ENCODE measurements at places on chromosomes 12 and 14.

DNA sequence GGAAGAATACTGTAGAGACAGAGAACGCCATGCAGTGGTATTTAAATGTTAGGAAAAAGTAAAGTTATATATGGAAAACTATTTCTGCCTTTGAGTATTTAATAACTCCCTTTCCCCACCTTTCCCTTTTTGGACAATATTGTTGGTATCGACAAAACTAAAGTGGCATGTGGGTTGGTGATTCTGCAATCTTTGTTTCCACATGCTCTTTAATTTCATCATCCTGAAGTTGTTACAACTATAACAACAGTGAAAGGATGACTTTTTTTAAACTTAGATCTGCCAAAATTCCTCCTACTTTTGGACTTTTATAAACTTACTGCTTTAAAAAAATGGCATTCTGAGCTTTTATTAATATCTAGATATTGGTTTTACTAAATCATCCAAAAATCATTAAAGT is 25.3 kb downstream of the TTC8 start:
- H3K27me3 ChIP-seq, result no peaks in the 10 kb centered on the region
- DNase-seq, result no peak
- no peaks in the 10 kb centered on the region for H3K4me1 ChIP-seq
- no peak overlapping the region for H3K4me3 ChIP-seq
- no peaks in the 10 kb centered on the region for H3K36me3 ChIP-seq
- no peak overlapping the region for H3K27ac ChIP-seq

DNA sequence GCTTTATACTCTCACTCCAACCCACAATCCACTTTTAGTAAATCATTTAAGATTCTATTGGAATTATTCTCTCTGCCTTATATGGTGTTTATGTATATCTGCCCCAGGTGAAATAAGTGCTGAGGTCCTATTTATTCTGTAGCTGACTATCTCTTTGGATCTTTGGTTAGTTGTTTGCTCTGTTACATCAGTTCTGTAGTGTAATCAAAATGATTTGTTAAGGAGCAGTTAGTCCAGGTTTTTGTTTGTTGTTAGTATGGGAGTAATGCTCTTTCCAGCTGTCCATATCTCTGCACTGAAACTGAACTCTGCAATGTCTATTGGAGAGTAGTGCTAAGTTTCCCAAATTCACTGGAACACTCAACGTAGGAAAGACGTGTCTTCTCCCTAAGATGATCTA is 615.8 kb downstream of the SNAPC1 start:
- H3K36me3 ChIP-seq, result no peaks in the 10 kb centered on the region
- H3K27me3 ChIP-seq, result no peaks in the 10 kb centered on the region
- H3K27ac ChIP-seq, result no peak overlapping the region

- peaks cover 12% of the 10 kb centered on the region for H3K4me1 ChIP-seq
- no peaks in the 10 kb centered on the region for H3K36me3 ChIP-seq
Measured at GRCh38 chr14:101472518-101472849, 88.8 kb upstream of the DIO3 start.

- H3K27me3 ChIP-seq, result no peaks in the 10 kb centered on the region
- no peaks in the 10 kb centered on the region for H3K36me3 ChIP-seq
- H3K4me1 ChIP-seq, result no peaks in the 10 kb centered on the region
Measured at GRCh38 chr12:50677858-50678257, 86.0 kb upstream of the ATF1 start.

DNA sequence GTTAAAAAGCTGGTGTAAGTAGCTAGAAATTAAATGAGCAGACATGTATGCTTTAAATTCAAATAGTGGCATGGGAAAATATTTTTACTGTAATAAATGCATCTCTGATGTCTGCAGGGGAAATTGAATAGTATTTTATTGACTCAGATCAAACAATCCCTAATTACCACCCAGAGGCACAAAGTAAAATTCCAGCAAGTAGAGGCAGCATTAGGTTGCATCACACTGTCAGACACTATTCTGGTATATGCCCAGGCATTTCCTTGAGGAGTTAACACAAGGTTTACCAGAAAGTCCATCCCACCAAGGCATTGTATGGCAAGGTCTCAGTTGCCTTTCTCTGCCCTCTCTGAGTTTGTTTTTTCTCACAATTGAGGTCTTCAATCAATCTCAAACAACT is 201.6 kb upstream of the KITLG start:
- no peak overlapping the region for H3K4me3 ChIP-seq
- no peaks in the 10 kb centered on the region for H3K36me3 ChIP-seq
- no peaks in the 10 kb centered on the region for H3K4me1 ChIP-seq
- H3K27me3 ChIP-seq, result no peaks in the 10 kb centered on the region
- no peak overlapping the region for H3K27ac ChIP-seq

DNA sequence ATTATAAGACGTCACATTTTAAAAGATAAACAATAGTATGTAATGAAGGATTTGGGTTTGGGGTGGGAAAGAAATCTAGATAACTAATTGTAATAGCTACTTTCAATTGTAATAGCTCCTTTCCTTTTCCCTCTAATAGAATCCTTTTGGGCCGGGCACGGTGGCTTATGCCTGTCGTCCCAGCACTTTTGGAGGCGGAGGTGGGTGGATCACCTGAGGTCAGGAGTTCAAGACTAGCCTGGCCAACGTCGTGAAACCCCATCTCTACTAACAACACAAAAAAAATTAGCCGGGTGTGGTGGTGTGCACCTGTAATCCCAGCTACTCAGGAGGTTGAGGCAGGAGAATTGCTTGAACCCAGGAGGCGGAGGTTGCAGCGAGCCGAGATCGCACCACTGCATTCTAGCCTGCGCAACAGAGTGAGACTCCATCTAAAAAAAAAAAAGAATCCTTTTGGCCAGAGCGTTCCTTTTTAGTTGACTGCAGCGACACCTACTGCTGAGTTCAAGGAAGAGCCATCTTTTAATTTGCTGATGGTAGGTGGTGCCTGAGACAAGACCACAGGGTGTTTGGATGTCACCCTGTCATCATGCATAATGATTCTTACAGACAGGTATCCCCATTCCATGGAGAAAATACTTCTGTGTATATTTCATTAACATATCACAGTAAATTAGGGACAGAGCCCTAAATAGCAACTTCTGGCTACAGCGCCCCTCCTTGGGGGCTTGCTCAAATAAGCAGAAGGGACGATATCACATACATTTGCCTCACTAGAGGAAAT is 79.5 kb downstream of the ARMH4 start:
- peak; percentile 65 for DNase-seq
- no peaks in the 10 kb centered on the region for H3K27me3 ChIP-seq
- H3K36me3 ChIP-seq, result no peaks in the 10 kb centered on the region
- no peak overlapping the region for H3K4me3 ChIP-seq
- no peak overlapping the region for H3K27ac ChIP-seq

- H3K27ac ChIP-seq, result no peak overlapping the region
- no peaks in the 10 kb centered on the region for H3K36me3 ChIP-seq
- H3K4me1 ChIP-seq, result peaks cover 2% of the 10 kb centered on the region
- H3K27me3 ChIP-seq, result no peaks in the 10 kb centered on the region
Measured at GRCh38 chr12:125512541-125513298, 447.5 kb downstream of the AACS start.

DNA sequence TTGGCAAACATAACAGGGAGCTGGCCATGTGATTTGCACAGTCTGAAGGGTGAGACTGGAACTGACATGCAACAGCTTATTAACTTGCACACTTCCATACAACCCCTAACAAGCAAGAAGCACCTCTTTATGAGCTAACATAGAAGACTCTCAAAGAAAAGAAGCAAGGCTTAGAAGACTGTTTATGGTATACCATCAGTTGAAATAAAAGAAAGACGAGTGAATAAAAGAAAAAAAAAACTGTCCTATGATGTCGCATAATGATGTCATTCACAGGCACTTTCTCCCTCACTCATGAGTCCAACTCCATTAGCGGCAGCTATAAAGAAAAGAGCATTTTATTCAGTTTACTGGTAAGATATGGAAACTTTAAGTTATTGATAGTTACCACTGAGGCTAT is 3.3 kb upstream of the MDM1 start:
- H3K27ac ChIP-seq, result no peak overlapping the region
- no peaks in the 10 kb centered on the region for H3K4me1 ChIP-seq
- no peaks in the 10 kb centered on the region for H3K36me3 ChIP-seq
- no peak overlapping the region for H3K4me3 ChIP-seq

DNA sequence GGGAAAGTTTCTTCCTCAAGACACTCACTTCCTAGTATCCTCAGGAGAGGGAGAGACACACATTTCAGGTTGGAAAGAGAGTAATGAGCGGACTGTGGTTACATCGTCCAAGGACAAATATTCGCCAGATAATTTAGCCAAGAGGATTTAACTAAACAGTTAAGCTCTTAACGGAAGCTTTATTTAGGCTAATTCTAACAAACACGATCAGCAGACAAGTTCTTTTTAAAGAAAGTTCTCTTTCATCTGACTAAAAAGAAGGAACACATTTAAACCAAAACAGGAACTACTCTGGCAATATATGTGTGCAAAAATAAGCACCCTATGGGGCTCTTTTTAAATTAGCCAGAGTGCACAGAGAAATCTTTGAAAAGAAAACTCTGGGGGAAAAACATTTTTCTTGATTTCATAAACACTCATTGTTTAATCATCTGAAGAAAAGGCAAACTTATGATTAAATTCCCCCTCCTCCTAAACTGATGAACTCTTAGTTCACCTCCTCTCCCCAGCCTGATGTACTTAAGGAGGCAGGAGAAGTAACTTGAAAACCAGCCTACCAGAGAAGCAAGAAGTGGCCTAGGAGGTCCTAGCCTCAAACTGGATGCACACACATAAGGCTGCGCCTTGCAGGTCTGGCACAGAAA is 13.3 kb upstream of the BTG1 start:
- H3K4me1 ChIP-seq, result no peaks in the 10 kb centered on the region
- no peaks in the 10 kb centered on the region for H3K27me3 ChIP-seq
- no peak overlapping the region for H3K27ac ChIP-seq
- no peak overlapping the region for H3K4me3 ChIP-seq
- no peaks in the 10 kb centered on the region for H3K36me3 ChIP-seq
- no peak for DNase-seq

DNA sequence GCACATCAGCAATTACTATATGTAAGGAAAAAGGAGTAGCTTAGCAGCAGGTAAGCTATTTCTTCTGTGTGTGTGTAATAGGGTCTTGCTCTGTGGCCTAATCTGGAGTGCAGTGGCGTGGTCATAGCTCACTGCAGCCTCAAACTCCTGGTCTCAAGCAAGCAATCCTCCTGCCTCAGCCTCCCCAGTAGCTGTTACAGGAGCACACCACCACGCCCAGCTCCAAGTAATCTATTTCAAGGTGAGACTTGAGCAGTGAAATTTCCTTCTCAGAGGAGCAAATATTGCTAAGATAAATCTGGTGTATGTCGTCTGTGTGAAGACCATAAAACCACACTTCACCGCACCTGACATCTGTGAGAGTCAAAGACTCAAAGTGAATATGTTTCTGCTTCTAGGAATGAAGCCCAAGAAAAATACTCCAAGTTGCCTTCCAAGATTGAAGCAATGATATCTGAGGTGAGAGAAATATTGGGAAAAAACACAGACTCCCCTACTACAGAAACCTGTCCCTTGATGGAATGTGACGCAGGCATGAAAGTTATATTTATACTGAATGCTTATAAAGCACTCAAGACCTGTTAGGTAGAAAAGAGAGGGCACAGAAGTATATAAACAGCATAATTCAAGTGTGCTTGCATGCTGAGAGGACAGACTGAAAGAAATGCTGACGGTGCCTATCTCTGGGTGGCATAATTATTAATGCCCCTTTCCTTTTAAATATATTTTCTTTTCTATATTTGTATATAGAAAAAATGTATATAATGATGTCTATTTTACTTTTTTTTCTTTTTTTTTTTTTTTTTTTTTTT is 2.5 kb upstream of the SELPLG start:
- no peaks in the 10 kb centered on the region for H3K36me3 ChIP-seq
- H3K4me3 ChIP-seq, result no peak overlapping the region
- no peak overlapping the region for H3K27ac ChIP-seq
- no peak for DNase-seq
- H3K27me3 ChIP-seq, result no peaks in the 10 kb centered on the region

DNA sequence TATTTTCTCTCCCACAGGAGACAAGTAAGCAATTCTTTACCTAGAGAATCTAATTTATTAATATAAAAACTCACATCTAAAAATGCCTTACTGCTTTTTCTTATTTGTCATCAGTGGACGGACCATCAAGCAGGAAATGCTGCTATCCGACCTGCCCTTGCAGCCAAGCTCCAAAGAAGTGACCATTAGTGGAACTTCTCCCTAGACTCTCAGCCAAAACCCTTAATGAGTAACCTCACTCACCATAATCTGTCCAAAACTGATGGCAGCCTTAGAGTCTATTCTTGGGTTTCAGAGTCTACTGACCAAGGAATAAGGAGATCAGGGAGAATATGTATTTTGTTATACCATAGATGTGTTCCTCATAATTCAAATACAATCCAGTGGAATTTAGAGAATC is 60.9 kb upstream of the CFL2 start:
- no peak for DNase-seq
- no peaks in the 10 kb centered on the region for H3K4me1 ChIP-seq
- no peaks in the 10 kb centered on the region for H3K27me3 ChIP-seq
- no peaks in the 10 kb centered on the region for H3K36me3 ChIP-seq
- no peak overlapping the region for H3K27ac ChIP-seq
- H3K4me3 ChIP-seq, result no peak overlapping the region

GRCh38 chr12:11697131-11697530 is 47.7 kb downstream of the ETV6 start:
- no peak for DNase-seq
- H3K27ac ChIP-seq, result no peak overlapping the region
- H3K36me3 ChIP-seq, result no peaks in the 10 kb centered on the region
- no peaks in the 10 kb centered on the region for H3K27me3 ChIP-seq
- H3K4me3 ChIP-seq, result no peak overlapping the region
- H3K4me1 ChIP-seq, result no peaks in the 10 kb centered on the region

- no peak overlapping the region for H3K4me3 ChIP-seq
- H3K27me3 ChIP-seq, result no peaks in the 10 kb centered on the region
- no peak overlapping the region for H3K27ac ChIP-seq
- DNase-seq, result no peak
- H3K36me3 ChIP-seq, result no peaks in the 10 kb centered on the region
Measured at GRCh38 chr14:81246461-81247270, 25.9 kb upstream of the GTF2A1 start.

- no peaks in the 10 kb centered on the region for H3K4me1 ChIP-seq
- DNase-seq, result no peak
- H3K27me3 ChIP-seq, result no peaks in the 10 kb centered on the region
- H3K36me3 ChIP-seq, result no peaks in the 10 kb centered on the region
- H3K4me3 ChIP-seq, result no peak overlapping the region
Measured at GRCh38 chr14:72715215-72715849, 178.6 kb downstream of the DPF3 start.

DNA sequence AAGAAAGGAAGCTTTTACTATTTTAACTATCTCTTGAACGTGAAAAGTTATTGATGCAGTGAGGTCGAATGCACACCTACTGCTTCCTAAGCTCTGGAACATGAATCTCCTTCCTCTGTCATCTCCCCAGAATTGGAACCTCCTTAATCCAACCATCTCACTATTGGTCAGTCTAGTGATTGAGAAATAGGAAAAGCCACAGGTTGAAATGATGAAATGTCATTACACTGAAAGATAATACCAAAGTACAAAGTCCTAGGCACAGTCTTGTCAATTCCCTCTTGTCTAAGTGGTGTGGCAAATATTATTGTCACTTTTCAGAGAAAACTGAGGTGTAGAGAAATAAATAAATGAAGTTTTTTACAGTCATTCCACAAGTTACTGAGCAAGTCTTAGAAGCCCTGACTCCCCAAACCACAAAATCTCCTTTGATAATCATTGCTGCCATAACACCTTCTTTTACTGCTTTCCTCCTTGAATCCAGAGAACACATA is 19.5 kb upstream of the HIGD1C start:
- H3K27me3 ChIP-seq, result no peaks in the 10 kb centered on the region
- H3K4me1 ChIP-seq, result no peaks in the 10 kb centered on the region
- H3K36me3 ChIP-seq, result no peaks in the 10 kb centered on the region
- H3K27ac ChIP-seq, result no peak overlapping the region
- no peak overlapping the region for H3K4me3 ChIP-seq

GRCh38 chr14:23371865-23372264 is 744 bp upstream of the IL25 start:
- H3K4me1 ChIP-seq, result peaks cover 7% of the 10 kb centered on the region
- DNase-seq, result no peak
- H3K27ac ChIP-seq, result no peak overlapping the region
- no peaks in the 10 kb centered on the region for H3K27me3 ChIP-seq
- no peaks in the 10 kb centered on the region for H3K36me3 ChIP-seq

Measured in H1 (cell line).